Fibroblast of the conjunctiva (primary cell): ENCODE measurements at places on chromosomes 11 and 22.
A peak's percentile ranks its signal among the peaks of the same experiment; 100 is the strongest.

DNA sequence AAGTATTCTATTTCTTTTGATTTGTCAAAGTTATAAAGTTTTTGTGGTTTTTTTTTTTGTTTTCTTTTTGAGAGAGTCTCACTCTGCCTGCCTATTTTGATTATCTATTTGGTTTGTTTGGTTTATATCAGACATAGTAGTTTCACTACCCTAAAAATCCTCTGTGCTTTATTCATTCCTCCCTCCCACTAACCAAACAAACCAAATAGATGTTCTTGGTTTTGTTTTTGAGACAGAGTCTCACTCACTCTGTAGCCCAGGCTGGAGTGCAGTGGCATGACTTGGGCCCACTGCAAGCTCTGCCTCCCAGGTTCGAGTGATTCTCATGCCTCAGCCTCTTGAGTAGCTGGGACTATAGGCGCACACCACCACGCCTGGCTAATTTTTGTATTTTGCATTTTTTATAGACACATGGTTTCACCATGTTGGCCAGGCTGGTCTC is 67.9 kb downstream of the ENTHD1 start:
- DNase-seq = no peak

- no peak for DNase-seq
Measured at GRCh38 chr11:36065436-36065835, 121.6 kb downstream of the LDLRAD3 start.

DNA sequence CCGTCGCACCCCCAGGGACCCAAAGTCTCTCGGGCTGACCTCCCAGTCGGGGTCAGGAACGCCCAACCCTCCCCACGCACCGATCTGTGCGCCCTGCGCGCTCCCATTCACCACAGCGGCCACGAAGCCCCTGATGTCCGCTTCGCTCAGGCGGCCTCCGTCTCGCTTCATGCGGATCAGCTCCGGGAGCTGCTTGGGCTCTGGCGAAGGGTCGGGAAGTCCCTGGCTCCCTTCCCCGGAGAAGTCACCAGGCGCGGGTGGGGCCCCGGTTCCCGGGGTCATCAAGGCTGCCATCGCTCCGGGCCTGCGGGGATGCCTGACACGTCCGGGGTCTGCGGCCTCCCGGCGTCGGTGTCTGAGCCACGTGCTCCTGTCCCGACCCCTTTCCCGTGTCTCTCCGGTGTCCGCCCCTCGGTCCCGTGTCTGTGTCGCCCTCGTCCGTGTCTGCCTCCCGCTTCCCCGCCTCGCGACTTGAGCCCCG is 356 bp downstream of the TYMP start:
- no peak for DNase-seq

- no peak for DNase-seq
Measured at GRCh38 chr11:36436064-36436463, 74.0 kb downstream of the TRAF6 start.

GRCh38 chr22:27474112-27474571 is 327.4 kb downstream of the MN1 start:
- DNase-seq = no peak

DNA sequence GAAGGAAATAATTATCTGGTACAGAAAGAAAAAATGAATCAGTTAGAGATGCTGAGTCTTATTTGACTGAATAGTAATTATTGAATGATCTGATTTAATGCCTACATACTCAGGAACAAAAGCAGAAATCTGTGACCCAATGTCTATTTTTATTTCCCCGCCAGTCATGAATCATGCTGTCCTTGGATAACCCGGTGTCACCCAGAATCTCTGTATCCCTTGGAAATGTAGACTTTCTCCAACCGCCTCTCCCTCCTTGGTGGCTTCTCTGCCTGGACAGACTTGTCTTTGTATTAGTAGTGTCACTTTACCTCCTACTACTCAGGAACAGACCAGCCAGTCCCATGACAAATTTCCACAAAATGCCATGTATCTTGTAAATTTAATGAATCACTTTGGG is 173.3 kb upstream of the PDGFD start:
- DNase-seq = no peak

DNA sequence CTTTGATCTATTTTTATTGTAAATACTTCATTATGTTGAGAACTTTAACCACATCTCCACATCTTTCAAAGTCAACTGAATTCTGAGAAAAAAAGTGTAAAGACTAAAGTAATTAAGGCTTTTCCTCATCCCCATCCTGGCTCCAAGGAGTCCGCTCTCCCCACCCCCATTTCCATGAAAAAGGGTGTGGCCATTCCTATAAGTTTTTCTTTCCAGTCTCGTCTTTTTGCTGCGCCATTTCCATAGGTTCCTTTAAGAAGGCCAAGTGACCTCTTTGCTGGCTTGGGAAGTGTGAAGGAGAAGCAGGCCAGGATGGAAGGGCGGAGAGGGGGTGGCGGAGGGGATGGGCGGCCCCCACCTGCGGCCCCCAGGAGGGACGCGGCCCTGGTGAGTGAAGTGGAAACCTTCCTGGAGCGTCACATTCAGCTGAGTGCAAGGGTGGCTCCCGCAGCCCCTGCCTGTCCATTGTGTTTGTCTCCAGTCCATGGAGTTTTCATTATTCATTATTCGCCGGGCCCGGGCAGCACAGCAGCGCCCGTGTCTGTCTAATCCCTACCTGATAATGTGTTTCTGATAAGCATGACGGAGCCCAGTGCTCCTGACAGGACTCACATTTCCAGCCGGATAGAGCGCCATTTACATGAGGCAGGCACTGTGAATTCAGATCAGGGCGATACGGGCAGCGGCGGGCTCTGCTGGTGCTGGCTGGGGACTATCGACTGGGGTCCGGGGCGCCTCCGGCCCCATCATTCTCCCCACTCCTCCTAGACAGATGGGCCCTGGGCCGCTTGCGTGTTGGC is 739.8 kb downstream of the OPCML start:
- DNase-seq = no peak

DNA sequence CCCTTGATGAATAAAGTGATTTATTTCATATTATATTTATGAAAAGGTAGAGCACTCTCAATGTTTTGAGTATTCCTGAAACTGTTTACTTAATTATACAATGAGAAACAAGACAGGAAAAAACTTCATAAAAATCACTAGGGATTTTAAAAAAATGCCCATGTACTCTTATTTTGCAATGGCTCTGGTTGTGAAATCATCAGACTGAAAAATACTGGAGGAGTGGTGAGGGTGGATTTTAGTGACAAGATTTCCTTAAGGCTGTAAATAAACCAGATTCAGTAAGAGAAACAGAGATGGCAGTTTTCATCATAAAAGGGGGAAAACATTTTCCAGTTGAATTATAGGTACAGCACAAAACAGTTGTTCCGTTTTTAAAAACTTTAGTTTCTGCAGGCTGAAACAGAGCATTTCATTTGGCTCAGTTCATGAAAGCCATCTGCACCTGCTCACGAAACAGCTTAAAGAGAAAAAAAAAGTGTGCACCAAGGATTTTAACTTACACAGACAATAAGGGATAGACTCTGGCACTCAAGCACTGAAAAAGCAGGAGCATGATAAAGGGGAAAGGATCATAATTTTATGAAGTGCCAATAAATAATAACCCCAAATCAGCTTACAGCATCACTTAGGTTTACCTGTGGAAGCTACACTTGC is 100.7 kb downstream of the MAML2 start:
- DNase-seq = no peak

- DNase-seq = no peak
Measured at GRCh38 chr11:106076171-106076918, 802 bp downstream of the KBTBD3 start.

GRCh38 chr11:31720225-31720624 is 90.9 kb downstream of the PAX6 start:
- DNase-seq = no peak

DNA sequence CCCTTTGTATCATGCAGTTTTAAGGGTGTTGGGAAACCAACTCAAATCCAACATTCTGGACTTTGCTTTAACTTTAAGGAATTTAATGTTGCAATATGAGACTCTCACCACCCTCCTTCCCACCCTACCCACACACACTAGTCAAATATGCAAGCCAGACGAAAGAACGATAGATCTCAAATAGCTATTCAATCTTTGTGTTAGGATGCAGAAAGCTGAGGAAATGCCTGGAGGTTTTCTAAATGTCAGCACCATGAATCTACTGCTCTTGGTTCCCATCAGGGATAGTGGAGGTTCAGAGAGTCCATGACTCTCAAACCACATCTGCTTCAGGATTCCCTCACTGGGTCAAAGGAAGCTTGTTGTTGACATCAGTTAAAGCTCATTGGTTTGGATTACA is 33.7 kb downstream of the EXPH5 start:
- no peak for DNase-seq

GRCh38 chr11:34345540-34345876 is 12.3 kb downstream of the ABTB2 start:
- no peak for DNase-seq

GRCh38 chr11:68312780-68313573 is 586 bp downstream of the LRP5 start:
- DNase-seq = no peak

DNA sequence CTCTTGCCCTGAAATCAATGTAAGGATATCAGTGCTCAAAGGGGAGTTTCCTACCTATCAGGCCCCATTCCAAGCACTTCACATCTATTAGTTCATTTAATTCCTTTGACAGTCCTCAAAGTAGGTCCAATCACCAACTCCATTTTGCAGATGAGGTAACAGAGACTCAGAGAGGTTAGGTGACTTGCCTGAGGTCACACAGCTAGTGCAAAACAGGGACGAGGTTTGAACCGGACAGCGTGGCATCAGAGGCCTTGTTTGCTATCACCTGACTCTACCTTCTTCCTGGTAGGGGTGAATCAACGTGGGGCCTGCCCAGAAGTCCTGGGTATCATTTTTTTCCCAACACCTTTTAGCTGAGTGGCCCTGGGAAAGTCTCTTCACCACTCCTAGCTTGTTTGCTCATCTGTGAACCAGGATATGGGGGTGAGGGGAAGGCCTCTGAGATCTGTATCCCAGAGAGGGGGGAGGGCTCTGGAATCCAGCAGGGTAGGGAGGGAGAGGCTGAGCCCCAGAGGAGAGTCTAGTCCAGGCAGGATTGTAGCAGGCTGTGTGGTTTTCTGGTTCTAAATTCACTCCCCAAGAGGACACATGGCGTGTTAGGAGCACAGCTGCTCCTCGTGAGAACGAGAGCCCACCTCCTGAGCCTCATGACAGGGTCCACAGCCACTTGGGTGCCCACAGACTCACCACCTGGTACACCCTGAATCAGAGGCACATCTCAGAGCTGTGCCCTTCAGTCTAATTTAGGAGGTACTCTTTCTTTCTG is 174.7 kb downstream of the MN1 start:
- DNase-seq = no peak

GRCh38 chr11:12085371-12086251 is 24.8 kb upstream of the MICAL2 start:
- DNase-seq = no peak

DNA sequence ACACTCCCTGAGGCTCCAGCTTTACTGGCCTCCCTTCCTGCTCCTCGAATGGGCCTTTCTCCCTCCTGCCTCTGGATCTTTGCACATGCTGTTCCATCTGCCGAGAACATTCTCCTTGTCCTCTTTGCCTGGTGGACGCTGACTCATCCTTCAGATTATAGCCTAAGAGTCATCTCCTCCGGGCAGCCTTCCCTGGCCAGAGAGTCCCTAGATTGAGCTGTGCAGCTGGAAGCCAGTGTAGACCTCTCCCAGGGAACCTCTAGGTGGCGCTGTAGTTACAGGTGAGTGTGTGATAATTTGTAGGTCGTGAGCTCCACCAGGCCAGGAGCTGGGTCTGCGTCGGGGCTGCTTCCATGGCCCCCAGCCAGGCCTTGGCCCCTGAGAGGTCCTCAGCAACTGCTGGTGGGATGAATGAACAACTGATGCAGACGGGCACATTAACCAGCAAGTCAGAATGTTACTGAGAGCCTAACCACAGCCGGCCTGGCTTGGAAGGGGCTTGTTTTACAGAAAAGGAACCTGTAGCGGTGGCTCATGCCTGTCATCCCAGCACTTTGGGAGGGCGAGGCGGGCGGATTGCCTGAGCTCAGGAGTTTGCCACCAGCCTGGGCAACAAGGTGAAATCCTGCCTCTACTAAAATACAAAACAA is 8.7 kb downstream of the PNPLA5 start:
- peak; percentile 61 for DNase-seq

GRCh38 chr11:73275381-73275750 is 3.2 kb downstream of the P2RY6 start:
- no peak for DNase-seq

DNA sequence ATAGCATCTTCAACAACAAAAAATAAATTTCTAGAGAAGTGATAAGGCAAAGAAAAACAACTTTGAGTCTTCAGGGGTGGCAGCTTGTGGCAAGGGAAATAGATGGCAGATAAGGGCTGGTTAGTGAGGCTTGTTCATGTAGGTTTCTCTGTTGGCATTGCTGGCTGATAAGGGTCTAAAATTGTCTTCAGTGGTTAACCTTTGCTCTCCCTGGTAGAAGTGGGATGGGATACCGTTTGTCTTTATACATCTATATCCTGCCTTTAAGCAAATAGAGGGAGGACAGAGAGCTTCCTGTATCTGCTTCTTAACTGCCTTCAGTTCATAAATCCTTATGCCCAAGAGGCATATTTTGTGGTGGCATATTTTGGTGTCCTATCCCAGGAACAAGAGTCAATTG is 57.1 kb downstream of the TRAF6 start:
- no peak for DNase-seq

DNA sequence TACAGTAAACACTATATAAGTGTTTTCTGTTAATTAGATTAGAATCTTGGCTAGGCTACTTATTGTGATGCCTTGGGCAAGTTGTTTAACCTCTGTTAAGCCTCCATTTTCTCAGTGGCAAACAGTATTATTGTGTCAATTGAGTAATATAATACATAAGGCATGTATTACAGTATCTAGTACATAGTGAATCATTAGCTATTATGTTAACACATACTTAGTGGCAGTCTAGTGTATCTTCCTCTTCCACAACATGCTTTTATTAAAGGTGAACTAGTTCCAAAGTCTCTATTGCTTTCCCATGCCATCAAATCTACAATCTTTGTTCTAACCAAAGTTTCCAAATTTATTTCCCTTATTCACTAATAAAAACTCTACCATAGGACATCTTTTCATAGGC is 200.9 kb downstream of the SOX6 start:
- DNase-seq = no peak

DNA sequence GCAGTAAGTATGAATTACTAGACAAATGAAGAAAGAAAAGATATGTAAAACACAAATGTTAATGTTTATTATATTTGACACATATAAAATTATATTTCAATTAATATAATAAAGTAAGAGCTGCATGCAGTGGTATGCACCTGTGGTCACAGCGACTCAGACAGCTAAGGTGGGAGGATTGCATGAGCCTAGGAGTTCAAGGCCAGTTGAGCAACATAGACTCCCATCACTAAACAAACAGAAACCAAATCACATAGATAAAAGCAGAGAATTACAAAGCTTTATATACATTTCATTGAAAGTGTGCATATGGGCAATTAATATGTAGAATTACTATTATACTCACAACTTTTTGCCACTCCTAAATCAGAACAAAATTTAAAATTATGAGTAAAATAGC is 70.0 kb upstream of the HTATIP2 start:
- DNase-seq = no peak

DNA sequence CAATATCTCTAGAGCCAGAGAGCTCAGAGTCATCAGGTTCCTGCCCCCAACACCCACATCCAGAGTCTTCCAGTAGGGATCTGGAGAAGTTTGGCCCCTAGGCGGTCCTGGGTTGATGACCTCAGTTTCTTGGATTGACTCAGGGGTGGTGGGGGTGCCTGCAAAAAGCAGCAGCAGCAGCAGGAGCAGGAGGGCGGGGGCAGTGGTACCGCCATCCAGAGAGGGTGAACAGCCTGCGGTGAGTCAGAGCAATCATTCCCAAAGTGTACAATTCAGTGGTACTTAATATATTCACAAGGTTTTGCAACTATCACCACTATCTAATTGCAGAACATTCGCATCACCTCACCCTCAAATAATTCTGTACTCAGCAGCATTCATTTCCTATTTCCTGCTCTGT is 9.9 kb upstream of the SEC14L3 start:
- no peak for DNase-seq

- no peak for DNase-seq
Measured at GRCh38 chr11:24046731-24047130, 450.1 kb upstream of the LUZP2 start.
